ENCODE measurements at places on chromosomes 6 and 20.

DNA sequence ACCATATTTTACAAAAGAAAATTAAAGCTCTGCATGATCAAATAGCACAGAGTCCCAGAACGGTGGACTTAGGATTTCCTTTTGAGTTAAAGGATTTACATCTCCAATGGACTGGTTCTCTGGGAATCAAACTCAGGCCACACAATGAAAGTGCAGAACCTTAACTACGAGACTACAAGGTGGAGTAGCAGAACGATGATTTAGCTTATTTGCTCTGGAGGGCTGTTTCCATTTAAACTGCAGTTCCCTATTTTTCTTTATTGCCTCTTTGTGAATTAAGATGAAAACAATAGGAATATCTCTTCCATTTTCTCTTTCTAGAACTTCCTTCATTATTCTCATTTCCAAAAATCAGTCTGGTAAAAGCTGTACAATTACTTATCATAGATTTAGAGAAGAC is 65.7 kb downstream of the TFAP2B start:
- DNase-seq = no peak

DNA sequence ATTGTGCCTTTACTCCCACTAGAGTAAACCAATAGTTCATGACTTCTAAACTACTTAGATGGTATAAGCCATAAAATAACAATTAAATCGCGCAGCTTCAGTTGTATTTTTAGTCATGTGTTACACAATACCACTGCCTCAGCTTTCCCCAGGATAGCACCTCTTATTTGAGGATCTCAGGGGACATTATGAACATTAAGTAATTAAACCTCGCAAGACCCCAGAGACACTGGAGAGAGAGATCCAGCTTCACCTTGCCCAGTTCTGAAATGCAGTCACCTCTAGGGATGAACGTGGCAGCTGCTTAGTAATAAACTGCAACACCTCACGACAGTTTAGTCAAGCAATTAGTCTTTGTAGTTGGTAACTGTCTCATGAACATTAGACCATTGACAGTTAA is 87.1 kb downstream of the CFAP61 start:
- no peak for DNase-seq

DNA sequence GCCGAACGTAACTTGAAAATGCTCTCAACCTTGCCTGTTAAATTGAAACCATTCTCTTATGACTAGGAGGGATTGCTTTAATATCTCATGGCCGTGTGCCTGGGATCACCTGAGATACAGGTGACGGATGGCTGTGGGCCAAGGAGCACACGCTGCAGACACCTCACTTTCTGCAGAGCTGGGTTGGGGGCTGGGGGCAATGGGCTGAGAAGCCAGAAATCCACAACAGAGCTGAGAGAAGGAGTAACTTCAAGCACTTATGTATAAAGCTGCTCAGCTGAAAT is 170.9 kb downstream of the DTNBP1 start:
- no peak for DNase-seq

- no peak for DNase-seq
Observed at GRCh38 chr20:9515214-9515585, 810 bp downstream of the LAMP5 start.

GRCh38 chr6:1081551-1082284 is 230.2 kb upstream of the FOXQ1 start:
- DNase-seq = no peak

- no peak for DNase-seq
Observed at GRCh38 chr6:20879121-20879520, 344.9 kb downstream of the CDKAL1 start.

DNA sequence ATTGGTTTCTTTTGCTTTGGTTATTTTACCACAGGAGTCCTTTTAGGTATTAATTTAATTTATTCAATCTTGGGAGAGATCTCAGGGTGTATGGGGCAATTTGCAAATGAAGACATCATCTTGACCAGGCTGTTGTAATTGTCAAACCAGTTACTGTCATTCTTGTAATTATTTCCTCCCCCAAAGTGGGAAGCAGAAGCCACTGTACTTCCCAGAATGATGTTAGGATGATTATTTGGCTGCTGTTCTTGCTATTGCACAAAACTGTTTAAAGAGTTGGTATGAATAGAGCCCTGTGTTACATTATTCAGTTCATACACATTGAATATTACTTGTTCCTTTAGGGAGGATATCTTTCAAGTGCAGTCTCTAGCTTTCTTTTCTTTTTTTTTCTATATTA is 1.7 kb downstream of the TAAR6 start:
- no peak for DNase-seq

GRCh38 chr20:40882152-40882551 is 146.5 kb upstream of the TOP1 start:
- no peak for DNase-seq

DNA sequence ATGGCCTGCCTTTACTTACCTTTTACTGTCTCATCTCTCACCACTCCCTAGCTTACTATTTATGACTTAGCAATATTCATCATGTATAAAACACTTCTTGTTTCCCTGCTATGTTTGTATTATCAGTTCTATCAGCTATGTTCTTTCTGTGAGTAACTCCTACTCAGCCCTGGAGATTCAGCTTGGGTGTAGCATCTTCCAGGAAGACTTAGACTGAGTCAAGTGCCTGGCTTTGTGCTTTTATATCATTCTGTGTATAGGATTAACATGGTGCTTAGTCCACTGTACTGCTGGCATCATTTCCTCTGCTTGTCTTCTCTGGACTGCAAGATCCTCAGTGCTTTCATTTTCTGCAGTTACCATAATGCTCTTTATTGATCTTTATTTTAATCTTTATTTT is 257.8 kb downstream of the BTBD3 start:
- DNase-seq = no peak

GRCh38 chr6:164534070-164534766 is 775.2 kb downstream of the C6orf118 start:
- DNase-seq = no peak

DNA sequence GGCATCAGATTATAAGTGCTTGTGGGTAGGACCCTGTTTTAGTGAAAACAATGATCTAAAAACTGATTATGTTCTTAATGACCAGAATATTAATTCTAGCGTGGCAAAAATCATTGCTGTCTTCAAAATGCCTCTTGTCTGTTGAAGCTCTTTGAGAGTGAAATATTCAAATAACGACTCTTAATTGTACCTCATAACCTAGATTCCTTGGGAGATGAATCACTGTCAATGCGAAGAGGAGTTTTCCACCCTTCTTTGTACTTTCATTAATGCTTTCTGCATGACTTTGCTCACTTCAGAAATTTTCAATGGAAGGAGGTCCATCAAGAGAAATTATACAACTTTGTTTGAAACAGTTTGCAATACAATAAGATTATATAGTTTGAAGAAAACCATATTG is 71.5 kb downstream of the CRYBG1 start:
- no peak for DNase-seq

DNA sequence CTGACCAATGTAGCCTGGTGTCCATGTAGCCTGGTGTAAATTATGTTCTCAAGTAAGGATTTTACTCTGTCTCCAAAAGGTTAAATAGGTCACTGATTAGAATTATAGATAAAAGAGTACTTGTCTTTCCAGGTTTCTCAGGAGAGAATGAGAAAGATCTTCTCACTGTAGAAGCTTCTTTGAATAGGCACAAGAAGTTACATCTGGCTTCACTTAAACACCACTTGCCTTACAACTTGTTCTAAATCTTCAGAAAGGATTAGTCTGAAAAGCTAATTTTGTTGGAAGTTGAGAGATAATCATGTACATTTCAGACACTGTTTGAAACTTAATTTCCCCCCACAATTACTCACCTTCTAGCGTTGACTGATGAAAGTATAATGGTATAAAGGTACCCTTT is 275.3 kb downstream of the FARS2 start:
- no peak for DNase-seq

DNA sequence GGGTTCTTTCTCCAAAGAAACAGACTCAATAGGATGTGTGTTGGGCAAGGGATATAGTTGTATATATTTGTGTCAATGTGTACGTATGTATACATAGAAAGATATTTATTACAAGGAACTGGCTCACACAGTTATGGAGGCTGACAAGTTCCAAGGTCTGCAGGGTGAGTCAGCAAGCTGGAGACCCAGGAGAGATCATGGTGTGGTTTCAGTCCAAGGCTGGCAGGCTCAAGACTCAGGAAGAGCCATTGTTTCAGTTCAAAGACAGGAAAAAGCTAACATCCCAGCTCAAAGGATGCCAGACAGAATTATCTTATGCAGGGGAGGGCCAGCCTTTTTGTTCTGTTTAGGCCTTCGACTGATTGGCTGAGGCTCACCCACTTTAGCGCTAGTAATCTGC is 89.9 kb upstream of the RALGAPA2 start:
- no peak for DNase-seq

GRCh38 chr20:32628960-32629530 is 43.9 kb upstream of the NOL4L start:
- DNase-seq = no peak

GRCh38 chr6:70668499-70668812 is 773 bp downstream of the SMAP1 start:
- DNase-seq = no peak

GRCh38 chr6:69861986-69862385 is 4.4 kb upstream of the COL19A1 start:
- no peak for DNase-seq

DNA sequence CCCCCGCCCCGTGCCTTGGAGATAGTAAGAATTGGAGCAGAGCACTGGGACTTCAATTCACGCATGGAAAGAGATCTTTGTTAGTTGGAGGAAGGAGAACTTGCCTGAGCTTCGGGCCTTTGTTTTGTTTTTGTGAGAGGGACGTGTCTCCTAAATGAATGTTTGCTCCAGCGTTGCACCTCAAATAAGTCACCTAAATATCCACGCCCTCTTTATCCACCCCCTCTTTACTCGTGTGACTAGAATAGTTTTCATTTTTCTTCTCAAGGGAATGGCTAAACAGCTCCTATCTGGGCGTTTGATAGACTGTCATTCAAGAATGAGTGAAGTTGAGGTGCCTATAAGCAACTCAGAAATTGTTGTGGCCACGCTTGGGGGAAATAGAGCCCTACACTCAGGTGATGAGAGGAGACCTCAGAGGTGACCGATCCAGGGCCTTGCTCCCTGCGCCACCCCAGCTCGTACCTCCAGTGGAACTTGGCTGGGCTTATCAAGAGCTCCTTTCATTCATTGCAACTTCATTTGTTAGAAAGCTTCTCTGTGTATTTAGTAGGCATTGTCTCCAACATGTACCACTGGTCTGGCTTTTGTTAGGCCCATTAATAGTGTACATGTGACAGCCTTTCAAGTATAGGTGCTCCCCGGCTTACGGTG is 861 bp downstream of the PCMTD2 start:
- no peak for DNase-seq

- DNase-seq = no peak
Observed at GRCh38 chr6:159730332-159730676, 3.0 kb downstream of the WTAP start.

GRCh38 chr20:18926965-18927364 is 113.4 kb downstream of the SCP2D1 start:
- no peak for DNase-seq

- no peak for DNase-seq
Observed at GRCh38 chr20:652615-653109, 338 bp downstream of the SRXN1 start.

GRCh38 chr6:12222405-12223366 is 67.5 kb upstream of the EDN1 start:
- DNase-seq = no peak

GRCh38 chr6:16238057-16238962 is at the start of gene GMPR:
GMPR (plus strand) TSS chr6:16238587; CDS start chr6:16238694, 107 bp downstream.
- DNase-seq = no peak

DNA sequence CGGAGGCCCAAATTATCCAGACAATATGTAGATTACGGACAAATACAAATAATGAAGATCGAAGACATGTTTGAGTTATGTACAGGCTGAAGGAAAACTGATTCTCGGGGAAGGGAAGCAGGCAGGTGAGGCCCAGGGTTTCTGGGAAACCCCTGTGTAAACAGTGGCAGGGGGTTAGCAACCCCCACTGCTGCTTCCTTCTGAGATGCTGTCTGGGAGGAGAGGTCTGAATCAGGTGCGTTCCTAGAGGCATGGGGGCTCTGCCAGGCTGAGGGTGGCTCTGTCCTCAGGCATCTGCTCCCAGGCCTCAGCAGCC is 7.2 kb upstream of the MDGA1 start:
- no peak for DNase-seq

- no peak for DNase-seq
Observed at GRCh38 chr6:88561034-88561953, 395.1 kb upstream of the CNR1 start.

DNA sequence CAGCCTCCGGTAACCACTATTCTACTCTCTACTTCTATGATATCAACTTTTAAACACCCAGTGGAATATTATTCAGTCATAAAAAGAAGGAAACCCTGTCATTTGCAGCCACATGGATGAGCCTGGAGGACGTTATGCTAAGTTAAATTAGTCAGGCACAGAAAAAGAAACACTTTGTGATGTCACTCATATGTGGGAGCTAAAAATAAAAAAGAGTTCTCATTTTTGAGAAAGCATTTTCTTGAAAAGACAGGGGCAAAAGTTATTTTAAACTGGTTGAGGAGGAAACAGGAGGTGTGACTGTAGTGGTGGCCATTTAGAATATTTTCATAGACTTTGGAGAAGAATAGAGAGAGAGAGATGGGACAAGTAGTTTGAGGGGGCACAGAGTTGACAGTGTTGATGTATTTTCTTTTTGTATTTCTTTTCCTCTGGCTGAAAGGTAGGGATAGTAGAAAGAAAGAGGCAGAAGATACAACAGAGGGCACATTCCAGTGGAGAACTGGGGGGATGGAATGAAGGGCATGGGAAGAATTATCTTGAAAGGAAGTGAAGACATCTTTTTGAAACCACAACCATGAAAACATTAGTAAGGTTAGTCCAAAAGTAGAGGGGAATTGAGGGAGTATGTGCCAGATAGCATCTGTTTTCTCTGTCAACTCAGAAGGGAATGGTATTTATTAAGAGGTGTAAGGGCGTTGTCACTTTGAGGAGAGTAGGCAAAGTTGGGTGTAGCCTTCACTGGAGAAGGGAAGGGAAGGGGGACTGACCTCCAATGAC is 181.3 kb upstream of the GMDS start:
- DNase-seq = no peak

DNA sequence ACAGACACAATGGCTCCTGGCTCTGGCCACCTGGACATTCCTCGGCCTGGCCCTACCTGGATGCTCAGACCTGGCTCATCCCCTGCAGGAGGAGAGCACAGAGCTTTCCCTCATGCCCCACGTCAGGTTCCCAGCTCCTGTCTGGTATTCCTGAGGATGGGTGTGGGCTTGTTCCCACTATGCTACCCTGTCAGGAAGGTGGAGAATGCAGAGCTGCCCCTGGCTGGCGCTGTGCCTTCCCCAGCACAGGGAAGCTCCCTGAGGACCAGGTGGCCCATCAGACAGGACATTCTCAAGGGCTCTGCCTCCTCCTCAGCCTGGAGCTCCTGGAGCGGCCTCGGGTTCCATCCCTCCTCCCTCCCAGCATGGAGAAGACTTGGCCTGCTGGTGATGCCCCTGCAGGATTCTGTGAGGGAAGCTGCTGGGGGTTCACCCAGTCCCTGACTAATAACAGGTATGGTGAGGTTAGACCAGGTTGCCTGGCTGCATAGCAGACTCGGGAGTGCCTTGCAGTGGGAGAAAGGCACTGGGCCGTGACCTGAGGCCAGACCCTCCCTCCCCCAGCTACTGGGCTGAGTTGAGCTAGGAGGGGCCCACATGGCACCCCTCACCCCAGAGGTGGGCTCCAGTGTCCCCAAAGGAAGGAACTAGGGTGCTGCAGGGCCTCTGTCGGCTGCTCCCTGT is 156.0 kb upstream of the MLN start:
- DNase-seq = no peak

GRCh38 chr6:4351520-4352321 is 216.3 kb upstream of the ECI2 start:
- DNase-seq = no peak
